Activated CD4-positive, alpha-beta T cell treated with anti-CD3 and anti-CD28 coated beads, Interleukin-2, amount 10 ng/mL, durations not matched to agents 24 days and 14 days (primary cell): ENCODE measurements at places on chromosomes 7 and 10. TPM values are rescaled to one million over a fixed set of nuclear protein-coding genes. Genes with fewer than 3 reads are reported as not detected.

DNA sequence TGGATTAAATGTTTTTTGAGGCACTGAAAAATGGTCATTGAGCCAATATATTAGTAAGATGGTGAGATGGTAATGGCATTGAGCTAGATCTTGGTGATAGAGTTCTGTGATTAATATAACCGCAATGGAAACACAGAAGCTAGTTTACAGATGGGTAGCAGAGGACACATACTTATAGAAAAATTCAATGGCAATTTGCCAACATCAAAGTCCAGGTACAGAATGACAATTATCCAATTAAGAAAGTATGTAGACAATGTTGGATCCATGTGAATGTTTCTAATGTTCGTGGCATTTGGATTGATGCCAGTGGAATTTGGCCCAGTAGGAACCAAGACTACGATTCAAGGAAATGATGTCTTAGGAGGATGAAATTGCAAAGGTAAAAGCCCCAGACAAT, 187.8 kb downstream of the GNAT3 start:
- H3K27me3 ChIP-seq = no peaks in the 10 kb centered on the region
- no peak overlapping the region for H3K4me3 ChIP-seq
- no peaks in the 10 kb centered on the region for H3K4me1 ChIP-seq
- H3K27ac ChIP-seq = no peak overlapping the region
- no peaks in the 10 kb centered on the region for H3K36me3 ChIP-seq

- no peak overlapping the region for H3K27ac ChIP-seq
- no peak for DNase-seq
- H3K4me3 ChIP-seq = no peak overlapping the region
- peaks cover 3% of the 10 kb centered on the region for H3K27me3 ChIP-seq
- no peaks in the 10 kb centered on the region for H3K36me3 ChIP-seq
These were observed 116.7 kb downstream of the TCF7L2 start for GRCh38 chr10:113066561-113067312.

DNA sequence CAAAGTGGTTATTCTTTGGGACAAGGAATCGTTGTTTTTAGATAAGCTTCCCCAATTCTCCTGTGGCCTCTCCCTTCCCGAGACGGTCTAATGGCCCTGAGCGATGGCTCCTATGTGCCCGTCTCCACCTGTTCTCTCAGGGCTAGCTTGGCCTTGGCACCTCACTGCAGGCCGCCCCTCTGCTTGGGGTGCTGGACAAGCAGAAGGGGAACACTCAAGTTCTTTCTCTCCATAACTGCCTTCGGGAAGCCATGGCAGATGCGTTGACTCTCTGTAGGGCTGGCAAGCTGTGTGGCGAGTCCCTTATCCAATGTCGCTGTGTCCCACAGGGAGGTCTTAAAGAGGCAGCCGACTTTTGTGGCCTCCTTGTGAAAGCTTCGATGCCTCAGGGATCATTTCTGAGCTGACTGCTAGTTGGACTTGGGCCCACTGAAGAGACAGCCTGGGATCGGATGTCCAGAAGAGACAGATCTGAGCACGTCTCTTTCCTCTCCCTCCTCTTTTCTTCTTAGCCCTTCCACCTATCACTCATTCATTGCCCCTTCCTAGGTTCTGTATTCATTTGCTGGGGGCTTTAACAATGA, 70.8 kb downstream of the GRK5 start:
- H3K27me3 ChIP-seq = no peaks in the 10 kb centered on the region
- peaks cover 33% of the 10 kb centered on the region for H3K4me1 ChIP-seq
- H3K4me3 ChIP-seq = no peak overlapping the region

DNA sequence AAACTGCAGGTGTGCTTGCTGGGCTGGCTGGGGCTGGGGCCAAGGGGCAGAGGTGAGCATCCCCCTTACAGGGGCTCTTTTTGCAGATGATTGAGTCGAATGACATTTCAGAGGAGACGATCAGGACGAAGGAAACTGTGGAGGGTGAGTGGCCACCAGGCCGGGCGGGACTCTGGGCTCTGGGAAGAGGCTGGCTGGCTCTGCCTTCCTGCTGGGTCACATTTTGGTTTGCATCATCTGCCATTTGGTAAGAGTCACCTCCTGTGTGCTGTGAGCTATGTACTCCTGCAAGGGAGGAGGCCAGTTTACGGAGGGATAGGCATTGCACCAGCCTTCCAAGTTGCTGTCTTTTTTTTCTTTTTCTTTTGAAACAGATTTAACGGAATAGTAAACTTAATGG, 73.0 kb upstream of the GTF2IRD1 start:
- H3K4me3 ChIP-seq = no peak overlapping the region
- DNase-seq = no peak
- H3K4me1 ChIP-seq = no peaks in the 10 kb centered on the region
- no peak overlapping the region for H3K27ac ChIP-seq
- H3K36me3 ChIP-seq = no peaks in the 10 kb centered on the region

DNA sequence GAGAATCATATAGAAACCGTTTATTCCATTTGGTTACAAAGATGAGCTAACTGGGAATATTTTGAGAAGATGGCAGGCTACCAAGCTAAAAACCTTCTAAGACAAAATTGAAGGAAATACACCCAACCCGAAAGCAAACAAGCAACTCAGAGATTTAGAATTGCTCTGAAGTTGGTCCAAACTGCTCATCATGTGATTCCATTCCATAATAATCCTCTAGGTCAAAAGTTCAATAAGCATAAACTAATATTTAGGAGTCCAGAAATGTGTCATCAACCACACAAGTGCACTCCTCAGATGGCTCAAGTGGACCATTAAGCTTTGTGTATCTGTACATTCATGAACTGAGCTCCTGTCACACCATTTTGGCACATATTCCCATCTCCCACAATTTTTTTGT, 28.7 kb downstream of the DGKI start:
- H3K27ac ChIP-seq = no peak overlapping the region
- no peak overlapping the region for H3K4me3 ChIP-seq
- no peaks in the 10 kb centered on the region for H3K36me3 ChIP-seq
- no peak for DNase-seq

CYP2C8 gene
- 0.12 TPM in 1 of 2 replicates, not detected in the other for total RNA-seq

GRCh38 chr7:16916105-16916639, 34.4 kb upstream of the AGR3 start:
- peaks cover 10% of the 10 kb centered on the region for H3K27me3 ChIP-seq
- H3K27ac ChIP-seq = no peak overlapping the region
- DNase-seq = no peak

GRCh38 chr7:98194186-98194585, 17.1 kb upstream of the BHLHA15 start:
- H3K27me3 ChIP-seq = no peaks in the 10 kb centered on the region
- no peak overlapping the region for H3K27ac ChIP-seq
- H3K4me3 ChIP-seq = no peak overlapping the region
- peaks cover 20% of the 10 kb centered on the region for H3K36me3 ChIP-seq
- no peak for DNase-seq
